ENCODE measurements at places on chromosomes 6 and 20.

GRCh38 chr6:167919349-167919748 lies 78.1 kb upstream of the KIF25 start:
- no peak for DNase-seq

GRCh38 chr6:14910692-14911547 lies 334.9 kb upstream of the JARID2 start:
- peak; percentile 53 for DNase-seq

DNA sequence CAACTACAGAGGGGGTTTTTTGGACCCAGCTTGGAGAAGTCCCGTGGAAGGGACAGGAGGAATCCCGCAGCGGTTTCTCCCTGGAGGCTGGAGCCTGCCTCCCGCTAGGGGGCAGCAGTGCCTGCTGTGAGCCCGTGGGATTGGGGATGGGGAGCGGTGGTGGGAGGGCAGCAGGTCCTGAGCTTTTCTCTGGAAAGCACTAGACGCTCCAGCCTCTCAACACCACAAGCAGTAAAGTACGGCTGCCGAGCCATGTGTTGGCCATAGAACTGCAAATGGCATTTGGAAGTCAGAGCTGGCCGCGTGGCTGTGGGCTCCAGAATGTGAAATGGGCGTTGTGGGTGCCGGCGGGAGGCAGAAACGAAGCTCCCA lies 47.8 kb downstream of the GMPR start:
- DNase-seq: no peak

DNA sequence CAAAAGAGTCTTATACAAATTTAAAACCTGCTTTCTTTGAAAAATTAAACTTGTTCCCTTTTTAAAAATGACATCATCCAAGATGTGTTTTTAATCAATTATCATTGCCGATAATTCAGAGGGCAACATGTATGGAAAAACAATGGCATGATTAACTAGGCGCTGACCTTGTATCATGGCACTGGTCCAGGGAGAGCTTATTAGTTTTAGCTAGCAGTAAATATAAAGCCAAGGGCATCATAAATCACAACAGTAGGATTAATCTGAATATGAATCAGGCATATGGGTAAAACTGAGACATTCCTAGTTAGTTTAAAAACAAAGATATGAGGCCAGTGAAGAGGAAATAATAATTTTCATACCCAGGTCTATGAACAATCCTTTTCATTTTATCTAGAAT lies 374.0 kb downstream of the HDGFL1 start:
- DNase-seq: no peak

- DNase-seq: no peak
Measured at GRCh38 chr6:64270083-64270482, 634.5 kb downstream of the PHF3 start.

GRCh38 chr6:127191716-127192115 lies 73.2 kb downstream of the RSPO3 start:
- DNase-seq: no peak

GRCh38 chr6:31634131-31634530 lies 13.6 kb downstream of the PRRC2A start:
- no peak for DNase-seq

DNA sequence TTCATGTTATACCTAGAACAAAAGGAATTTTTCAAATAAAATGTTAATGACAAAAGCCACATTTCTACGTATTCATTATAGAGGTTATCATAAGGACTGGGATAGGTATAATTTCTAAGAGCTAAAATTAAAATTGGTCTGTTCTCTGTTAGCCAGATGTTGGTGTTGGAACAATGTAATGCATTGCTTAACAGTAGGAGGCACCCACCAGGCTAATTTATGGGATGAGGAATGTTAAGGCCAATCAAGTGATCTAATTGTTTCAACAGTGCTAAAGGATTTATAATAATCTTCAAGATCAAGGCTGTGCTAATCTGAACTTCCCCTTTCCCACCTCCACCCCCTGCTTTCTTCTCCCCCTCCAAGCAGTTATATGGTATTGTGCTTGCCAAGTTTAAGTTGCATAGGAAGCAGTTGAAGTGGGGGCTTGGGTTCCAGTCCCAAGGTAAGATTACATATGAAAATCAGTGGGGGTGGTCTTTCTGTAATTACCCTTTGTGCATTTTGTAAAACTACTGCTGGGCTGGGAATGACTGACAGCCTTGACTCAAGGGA lies 89.2 kb upstream of the BACH2 start:
- DNase-seq: no peak

GRCh38 chr6:27478141-27478705 lies 5.3 kb upstream of the ZNF184 start:
- no peak for DNase-seq

GRCh38 chr20:57756921-57757320 lies 47.1 kb upstream of the PMEPA1 start:
- no peak for DNase-seq

GRCh38 chr6:34510299-34510698 lies 44.4 kb downstream of the PACSIN1 start:
- DNase-seq: no peak

DNA sequence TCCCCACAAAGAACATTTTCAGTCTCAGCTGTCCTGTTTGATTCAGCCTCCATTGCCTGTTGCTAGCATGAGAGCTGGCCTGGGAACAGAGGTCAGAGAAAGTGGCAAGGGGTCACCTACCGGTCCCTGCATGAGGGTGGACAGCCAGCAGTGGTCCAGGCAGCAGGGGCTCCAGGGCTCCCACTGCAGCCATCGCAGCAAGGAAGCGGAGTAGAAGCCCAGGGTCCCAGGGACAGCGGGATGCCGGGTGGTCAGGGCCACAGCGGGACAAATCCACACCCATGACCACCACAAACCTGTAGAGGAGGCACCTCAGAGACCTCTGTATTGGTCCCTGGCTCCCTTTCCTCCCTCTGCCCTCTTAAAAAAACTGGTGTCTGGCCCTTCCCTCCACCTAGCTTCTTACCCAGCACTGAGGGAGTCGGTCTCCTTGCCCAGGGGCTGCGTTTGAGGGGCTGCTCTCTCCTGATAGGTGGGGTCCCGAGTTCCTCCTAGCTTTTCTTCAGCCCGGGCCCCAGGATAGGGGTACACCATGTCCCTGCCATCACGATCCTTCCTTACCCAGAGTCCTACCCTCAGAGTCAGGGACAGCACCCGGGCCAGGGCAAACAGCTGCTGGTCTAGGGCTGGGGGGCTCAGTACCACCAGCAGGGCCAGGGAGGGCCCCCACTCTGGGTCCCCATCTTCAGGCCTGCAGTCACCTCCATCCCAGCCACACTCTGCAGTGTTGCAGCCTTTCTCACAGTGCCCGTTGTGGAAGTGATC lies 8.4 kb upstream of the GPSM3 start:
- no peak for DNase-seq

GRCh38 chr20:45934046-45934585 lies 367 bp upstream of the PCIF1 start:
- DNase-seq: no peak

DNA sequence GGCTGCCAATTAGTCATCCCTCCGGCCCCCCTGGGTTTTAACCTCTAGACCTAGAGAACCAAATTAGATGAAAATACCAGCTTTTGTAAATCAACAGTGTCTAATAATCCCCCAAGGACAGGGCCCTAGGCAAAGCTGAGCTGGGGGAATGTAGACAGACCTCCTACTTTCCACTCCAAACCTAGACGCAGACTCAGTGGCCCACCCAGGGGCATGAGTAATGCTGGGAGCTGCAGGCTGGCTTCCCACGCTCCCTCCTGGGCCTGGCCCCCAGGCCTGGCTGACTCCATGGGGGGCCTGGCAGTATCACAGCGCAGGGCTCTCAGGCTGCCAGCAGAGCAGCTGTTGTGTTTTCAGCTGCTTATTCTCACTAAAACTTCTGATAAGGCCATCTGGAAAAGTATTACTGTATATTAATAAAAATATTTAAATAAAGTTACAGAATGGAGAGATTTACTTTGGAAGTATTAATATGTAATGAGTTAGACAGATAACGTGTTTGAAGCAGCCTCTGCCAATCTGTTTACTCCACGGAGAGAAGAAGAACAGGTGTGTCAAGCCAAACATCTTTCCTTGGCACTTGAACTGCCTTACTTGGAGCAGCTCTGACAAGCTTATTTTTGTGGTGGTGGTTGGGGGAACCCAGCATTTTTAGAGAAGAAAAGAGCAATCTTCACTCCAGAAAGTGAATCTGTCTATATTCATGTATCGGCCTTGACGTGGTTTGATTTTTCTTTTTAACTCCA lies 144.0 kb upstream of the AGPAT4 start:
- no peak for DNase-seq

GRCh38 chr6:151553416-151554165 lies 59.8 kb downstream of the CCDC170 start:
- no peak for DNase-seq

GRCh38 chr6:99016355-99016754 lies 68.6 kb upstream of the FBXL4 start:
- DNase-seq: no peak

GRCh38 chr6:49743429-49743828 lies 759 bp downstream of the CRISP3 start:
- no peak for DNase-seq

DNA sequence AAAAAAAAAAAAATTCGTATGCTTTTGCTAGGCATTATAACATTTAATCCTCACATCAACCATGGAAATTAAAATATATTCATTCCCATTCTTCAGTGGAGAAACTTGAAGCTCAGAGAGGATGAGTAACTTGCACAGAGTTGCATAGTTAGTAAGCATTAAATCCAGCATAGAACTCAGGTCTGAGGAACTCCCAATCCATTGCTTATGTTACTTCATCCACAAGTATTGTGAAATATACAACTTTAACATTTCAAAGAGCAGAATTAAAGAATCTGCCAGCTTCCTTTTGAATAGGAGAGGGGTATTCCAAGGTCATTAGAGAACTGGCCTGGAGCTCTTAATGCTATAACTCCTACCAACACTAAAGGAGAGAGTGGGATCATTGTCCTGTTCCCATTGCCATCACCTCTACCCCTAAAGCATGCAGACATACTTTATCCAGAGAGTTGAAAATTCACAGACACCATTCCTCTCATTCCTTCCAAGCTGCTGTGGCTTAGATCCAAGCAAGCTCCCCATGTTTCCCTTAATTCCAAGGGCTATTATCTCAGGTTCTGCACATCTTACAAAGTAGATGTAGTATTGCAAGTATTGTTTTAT lies 91.9 kb downstream of the FLRT3 start:
- no peak for DNase-seq

GRCh38 chr6:37047689-37048402 lies 42.4 kb downstream of the FGD2 start:
- no peak for DNase-seq

DNA sequence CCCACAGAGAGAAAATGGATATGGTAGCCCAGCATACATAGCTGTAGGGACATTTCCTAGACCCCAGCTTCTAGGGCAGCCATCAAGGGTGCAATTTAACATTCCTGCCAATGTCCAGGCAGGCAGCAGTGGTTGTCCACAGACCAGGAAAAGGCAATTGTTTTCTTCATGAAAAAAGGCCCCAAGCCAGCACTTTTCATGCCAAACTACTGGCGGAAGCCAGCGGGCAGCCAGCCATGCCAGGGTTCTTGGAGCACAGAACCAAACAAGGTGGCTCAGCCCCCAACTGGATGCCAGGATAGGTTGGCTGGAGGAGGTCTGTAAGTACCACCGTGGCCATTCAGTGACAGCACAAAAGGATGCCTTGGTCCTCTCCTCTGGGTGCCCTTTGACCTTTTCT lies 94.6 kb downstream of the BANF2 start:
- no peak for DNase-seq

- DNase-seq: no peak
Measured at GRCh38 chr6:144749263-144749662, 464.1 kb downstream of the UTRN start.

- DNase-seq: no peak
Measured at GRCh38 chr6:41463062-41463930, 82.9 kb upstream of the FOXP4 start.

DNA sequence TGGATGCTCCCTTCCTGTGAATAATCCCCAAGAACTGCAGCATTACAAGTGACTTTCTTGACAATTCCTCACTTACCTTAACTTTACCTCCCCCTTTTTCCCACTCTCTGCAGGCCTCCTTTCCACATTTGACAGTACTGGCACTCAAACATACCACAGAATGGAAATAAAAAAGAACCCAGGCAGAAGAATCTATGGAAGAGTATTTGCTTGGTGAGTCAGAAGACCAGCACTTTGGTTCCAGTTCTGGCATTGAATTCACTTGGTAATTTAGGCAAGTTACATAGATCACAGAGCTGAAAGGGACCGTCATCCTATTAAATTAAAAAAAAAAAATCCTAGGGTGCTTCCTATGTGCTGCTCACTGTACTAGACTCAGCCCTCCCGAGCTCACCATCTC lies 55.0 kb downstream of the BTBD9 start:
- no peak for DNase-seq

DNA sequence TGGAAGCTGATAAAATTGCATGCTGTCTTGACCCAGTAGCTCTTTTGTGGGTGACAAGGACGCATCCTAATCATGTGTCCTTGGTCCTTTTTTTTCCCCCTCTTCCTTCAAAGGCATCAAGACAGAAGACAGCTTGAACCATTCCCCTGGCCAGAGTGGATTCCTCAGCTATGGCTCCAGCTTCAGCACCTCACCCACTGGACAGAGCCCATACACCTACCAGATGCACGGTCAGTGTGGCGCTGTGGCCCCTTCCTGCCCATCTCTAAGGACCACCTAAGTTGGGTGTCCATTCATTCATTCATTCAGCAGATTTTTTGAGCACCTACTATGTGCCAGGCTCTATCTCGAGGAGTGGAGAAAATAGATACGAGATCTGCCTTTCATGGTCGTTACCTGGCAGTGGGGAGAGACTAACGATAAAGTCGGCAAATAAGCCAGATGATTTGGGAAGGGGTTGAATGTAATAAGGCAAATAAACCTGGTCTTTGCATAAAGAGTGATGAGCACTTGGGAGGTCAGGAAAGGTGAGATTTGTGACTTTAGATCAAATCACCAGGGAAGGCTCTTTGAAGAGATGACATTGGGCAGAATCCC lies 121.5 kb downstream of the EYA2 start:
- no peak for DNase-seq

DNA sequence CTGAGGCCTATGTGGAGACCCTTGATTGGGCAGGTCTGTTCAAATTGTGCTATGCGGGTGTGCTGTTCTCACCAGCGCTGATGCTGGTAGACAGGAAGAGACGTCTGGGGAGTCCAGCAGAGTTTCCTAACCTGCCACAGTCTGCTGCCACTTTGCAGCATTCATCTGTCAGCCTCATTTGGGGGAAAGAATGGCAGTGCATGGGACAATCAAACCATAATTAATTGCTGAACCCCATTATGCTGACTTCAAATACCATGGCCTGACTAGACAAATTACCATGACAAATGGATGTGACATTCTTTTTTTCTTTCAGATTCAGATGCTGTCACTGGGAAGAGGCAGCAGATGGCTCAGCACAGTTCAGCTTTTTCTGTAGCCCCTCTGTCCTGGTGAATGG lies 171.4 kb upstream of the SYNDIG1 start:
- no peak for DNase-seq

Data from GM12864 (cell line).